Epithelial cell of proximal tubule (primary cell): ENCODE measurements at places on chromosomes 5 and 9.

GRCh38 chr5:109326919-109327318 lies 82.9 kb downstream of the PJA2 start:
- DNase-seq: no peak

GRCh38 chr5:54013556-54014194 lies 296.7 kb downstream of the ARL15 start:
- DNase-seq: peak; percentile 66

- no peak for DNase-seq
Observed at GRCh38 chr5:113808956-113809355, 295.5 kb downstream of the YTHDC2 start.

- DNase-seq: no peak
Observed at GRCh38 chr9:127262602-127263001, 2.0 kb upstream of the GARNL3 start.

DNA sequence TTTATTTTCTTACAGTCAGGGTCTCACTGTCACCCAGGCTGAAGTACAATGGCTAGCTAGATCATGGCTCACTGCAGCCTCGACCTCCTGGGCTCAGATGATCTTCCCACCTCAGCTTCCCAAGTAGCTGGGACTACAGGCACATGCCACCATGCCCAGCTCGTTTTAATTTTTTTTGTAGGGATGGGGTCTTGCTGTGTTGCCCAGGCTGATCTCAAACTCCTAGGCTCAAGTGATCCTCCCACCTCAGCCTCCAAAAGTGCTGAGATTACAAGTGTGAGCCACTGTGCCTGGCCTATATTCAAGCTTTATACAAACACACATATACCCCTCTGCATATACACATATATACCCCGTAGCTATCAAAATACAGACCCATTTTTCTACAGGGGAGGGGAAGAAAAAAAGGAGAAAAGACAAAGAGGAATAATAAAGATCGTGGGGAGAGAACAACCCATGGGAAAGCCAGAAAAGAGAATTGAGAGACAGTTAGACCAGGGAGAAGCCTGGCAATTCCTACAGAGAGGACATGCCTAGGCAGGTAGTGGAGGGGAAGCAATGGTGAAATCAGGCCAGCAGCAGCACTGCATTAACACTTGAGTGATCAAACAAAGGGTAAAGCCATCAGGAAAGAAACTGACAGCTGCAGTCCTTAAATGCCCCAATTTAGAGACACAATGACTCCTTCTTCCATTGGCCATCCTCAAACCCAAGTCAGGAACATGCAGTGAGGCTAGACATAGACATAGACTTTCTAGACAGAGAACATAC lies 102.7 kb downstream of the EFNA5 start:
- DNase-seq: no peak

GRCh38 chr9:70044490-70045307 lies 1.1 kb downstream of the MAMDC2 start:
- no peak for DNase-seq

DNA sequence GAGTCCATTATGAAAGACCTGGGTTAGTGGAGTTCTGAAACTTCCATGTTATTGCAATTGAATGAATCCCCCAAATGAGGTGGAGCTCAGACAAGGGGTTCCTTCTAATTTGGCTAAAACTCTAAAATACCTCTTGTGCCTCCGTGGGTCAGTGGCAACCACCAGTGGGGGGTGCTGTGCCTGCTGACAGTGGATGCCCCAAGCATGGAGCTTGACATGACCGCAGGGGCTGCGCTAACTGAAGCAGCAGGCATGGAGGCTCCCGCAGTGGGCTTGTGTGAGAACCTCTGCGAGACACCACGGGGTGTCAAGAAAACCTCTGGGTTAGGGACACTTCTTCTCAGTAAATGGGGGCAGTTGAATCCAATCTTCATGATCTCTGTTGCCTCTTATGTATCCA lies 200.5 kb downstream of the DRD1 start:
- no peak for DNase-seq

- DNase-seq: no peak
Observed at GRCh38 chr5:58484505-58484904, 6.7 kb upstream of the GAPT start.

GRCh38 chr9:83598487-83598886 lies 24.5 kb upstream of the IDNK start:
- no peak for DNase-seq

GRCh38 chr5:66646570-66646969 lies 50.4 kb downstream of the MAST4 start:
- no peak for DNase-seq

DNA sequence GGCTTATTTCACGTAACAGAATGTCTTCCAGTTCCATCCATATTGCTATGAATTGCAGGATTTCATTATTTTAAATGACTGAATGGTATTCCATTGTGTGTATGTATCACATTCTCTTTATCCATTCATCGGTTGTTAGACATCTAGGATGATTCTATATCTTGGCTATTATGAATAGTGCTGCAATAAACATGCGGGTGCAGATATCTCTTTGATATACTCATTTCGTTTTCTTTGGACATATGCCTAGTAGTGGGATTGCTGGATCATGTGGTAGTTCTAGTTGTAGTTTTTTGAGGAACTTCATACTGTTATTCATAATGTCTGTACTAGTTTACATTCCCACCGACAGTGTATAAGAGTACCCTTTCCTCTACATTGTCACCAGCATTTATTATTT lies 460.5 kb downstream of the MAN2A1 start:
- no peak for DNase-seq

GRCh38 chr9:90029996-90030395 lies 425.2 kb downstream of the GADD45G start:
- DNase-seq: no peak

DNA sequence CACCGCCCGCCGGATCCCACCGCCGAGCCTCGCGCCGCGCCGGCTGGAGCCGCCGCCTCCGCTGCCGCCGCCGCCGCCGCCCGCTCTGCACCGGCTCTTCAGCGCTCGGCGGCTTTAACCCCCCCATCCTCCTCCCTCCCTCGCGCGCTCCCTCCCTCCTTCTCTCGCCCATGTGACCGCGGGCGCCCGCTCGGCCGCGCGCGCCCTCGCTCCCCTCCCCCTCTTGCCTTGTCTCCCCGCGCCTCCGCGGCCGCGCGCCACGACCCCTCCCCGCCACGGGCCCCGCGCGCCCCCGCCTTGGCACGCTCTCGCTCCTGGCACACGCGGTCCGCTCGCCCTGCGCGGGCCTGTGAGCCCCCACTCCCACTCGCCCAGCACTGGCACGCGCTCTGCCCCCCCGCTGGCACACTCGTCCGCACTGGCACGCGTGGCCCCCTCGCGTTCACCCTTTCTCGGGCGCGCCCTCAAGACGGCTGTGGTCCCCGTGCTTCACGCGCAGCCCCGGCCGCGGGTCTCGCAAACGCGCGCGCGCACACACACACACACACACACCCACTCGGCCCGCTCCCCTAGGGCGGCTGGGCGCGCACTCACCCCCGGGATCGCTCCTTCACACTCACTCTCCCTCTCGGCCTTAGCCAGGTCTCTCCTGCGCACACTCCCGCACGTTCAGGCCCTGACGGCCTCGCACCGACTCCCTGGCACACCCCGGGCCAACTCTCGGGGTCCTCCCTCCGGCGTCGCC lies at the start of gene CNTFR:
TSS of gene CNTFR (minus strand) at position 89 of the 745 bp plus-strand sequence. CDS start 20,743 bp downstream, outside the sequence.
- DNase-seq: no peak

DNA sequence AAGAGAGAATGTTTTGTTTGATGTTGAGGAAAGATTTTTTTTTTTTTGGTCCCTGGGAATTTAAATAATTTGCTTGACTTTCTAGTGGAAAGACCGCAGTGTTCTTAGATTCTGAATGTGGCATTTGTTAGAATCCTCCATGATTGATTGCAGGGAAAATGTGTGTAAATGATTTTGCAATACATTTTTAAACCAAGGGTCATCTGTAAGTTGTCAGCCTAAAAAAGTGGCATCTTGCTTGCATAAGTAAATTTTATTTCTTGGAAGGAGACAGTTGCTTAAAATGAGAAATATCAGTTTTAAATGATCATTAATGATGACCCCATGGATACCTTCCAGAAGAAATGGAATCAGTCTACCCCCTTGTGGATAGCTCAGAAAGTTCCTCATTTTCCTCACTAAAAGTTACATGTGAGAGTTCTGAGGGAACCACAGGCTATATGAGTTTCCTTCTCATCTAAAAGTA lies 105.1 kb upstream of the SLC25A48 start:
- no peak for DNase-seq

DNA sequence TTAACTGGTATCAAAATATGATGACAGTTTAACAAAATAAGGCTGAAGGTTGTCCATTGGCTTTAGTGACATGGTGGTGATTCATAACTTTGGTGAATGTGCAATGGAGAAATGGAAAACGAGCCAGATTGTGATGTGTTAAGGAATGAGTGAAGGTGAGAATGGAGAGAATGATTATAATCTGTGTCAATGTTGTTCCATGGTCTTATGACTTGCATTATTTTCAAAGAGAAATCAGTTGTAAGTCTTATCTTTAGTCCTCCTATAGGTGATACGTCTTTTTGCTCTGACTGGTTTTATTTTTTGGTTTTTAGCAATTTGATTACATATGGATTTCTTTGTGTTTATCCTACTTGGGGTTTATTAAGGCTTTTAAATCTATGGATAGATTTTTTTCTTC lies 12.7 kb downstream of the OR1L6 start:
- no peak for DNase-seq

DNA sequence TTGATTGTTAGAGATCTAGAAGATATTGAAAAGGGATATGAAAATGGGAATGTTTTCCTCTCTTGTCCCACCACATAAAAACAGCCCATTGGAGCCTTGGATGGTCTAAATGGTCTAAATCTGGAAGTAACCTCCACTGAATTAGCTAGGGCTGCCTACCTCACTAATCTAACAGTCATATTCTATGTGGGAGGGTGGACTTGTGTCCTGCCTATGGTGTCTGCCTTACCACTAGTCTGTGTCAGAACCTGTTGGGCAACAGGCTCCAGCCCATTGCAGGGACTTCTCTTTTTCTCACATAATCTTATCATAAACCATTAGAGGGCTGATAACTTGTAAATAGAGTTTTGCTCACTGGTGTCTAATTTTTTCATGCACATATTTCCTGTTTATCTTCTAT lies 548.8 kb upstream of the CDH18 start:
- DNase-seq: no peak

GRCh38 chr5:126884269-126884819 lies 107.4 kb downstream of the LMNB1 start:
- DNase-seq: no peak

- no peak for DNase-seq
Observed at GRCh38 chr9:22040760-22041159, 31.7 kb upstream of the CDKN2B start.

DNA sequence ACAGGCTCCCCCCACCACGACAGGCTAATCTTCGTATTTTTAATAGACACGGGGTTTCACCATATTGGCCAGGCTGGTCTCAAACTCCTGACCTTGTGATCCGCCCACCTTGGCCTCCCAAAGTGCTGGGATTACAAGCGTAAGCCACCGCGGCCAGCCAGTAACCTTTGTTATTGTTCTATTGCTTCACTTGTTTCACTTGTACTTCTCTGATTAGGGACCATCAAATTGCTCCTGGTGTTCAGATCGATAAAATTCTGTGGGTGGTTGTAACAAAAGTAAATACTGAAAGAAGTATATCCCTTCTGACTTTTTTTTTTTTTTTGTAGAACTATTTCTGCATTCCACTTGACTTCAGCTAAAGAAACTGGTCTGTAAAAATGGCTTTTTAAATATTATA lies 445.5 kb upstream of the CDH10 start:
- DNase-seq: no peak

DNA sequence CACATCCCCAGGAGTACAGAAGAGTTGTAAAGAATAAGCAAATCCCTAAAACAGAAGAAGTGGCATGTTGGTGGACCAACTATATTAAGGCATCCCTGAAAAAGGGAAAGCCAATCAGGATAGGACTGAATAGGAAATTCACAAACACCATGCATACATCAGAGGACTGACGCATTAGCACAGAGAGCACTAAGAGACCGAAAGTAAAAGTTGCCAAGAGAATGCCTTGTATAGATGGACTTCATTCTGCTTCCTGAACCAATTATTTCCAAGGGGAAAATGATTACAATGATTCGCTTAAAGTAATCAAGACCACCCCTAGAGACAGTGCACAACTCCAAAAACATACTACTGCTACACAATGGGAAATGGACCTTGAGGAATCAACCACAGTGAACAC lies 33.5 kb downstream of the SHC3 start:
- DNase-seq: no peak

DNA sequence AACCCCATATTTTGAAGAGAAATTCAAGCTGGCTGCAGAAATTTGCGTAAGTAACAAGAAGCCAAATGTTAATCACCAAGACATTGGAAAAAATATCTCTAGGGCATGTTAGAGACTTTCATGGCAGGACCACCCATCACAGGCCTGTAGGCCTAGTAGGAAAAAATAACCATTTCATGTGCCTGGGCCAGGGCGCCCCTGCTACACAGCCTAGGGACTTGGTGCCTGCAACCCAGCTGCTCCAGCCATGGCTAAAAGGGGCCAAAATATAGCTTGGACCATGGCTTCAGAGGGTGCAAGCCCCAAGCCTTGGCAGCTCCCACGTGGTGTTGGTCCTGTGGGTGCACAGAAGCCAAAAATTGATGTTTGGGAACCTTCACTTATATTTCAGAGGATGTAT lies 167.7 kb upstream of the NMUR2 start:
- DNase-seq: no peak

DNA sequence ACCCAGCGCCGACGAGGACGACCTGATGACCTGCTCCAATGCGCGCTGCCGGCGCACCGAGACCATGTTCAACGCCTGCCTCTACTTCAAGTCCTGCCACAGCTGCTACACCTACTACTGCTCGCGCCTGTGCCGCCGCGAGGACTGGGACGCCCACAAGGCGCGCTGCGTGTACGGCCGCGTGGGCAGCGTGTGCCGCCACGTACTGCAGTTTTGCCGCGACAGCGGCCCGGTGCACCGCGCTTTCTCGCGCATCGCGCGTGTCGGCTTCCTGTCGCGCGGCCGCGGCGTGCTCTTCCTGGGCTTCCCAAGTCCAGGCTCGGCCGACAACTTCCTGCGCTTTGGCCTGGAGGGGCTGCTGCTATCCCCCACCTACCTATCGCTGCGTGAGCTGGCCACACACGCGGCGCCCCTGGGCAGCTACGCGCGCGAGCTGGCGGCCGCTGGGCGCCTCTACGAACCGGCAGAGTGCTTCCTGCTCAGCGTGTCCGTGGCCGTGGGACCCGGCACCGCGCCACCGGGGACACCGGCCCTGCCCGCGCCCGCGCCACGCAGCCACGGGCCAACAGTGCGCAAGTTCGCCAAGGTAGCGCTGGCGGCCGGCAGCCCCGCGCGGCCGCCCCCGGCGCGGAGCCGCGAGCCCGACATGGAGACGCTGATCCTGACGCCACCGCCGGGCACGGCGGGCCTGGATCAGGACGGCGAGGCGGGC lies 2.7 kb upstream of the PHPT1 start:
- DNase-seq: no peak

DNA sequence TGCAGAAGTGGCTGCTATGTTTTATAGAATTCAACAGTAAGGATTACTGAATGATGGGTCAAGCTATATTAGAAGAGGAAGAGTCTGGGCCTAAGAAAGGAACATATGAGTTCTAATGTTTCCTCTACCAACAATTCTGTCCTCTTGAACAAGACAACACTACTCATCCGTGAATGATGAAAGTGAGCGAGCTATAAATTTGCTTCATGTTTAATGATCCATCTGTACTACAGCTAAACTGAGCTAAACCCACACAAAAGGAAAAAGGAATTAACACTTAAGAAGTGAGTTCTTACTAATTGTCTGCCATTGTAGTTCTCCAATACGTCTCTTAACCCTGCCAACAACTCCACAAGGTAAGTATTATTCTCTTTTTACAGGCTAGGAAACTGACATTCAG lies 204.4 kb downstream of the GLIS3 start:
- DNase-seq: no peak

GRCh38 chr5:171874234-171874633 lies 88.6 kb downstream of the SMIM23 start:
- no peak for DNase-seq

- no peak for DNase-seq
Observed at GRCh38 chr5:124651663-124652513, 94.6 kb downstream of the ZNF608 start.
